ENCODE measurements at places on chromosomes 2 and 18. TPM values are rescaled to one million over a fixed set of nuclear protein-coding genes. Genes with fewer than 3 reads are reported as not detected.

GRCh38 chr18:68275616-68276015, 439.3 kb downstream of the TMX3 start:
- no peak for DNase-seq

GRCh38 chr2:72095364-72095763, 52.3 kb downstream of the CYP26B1 start:
- no peak for DNase-seq

DNA sequence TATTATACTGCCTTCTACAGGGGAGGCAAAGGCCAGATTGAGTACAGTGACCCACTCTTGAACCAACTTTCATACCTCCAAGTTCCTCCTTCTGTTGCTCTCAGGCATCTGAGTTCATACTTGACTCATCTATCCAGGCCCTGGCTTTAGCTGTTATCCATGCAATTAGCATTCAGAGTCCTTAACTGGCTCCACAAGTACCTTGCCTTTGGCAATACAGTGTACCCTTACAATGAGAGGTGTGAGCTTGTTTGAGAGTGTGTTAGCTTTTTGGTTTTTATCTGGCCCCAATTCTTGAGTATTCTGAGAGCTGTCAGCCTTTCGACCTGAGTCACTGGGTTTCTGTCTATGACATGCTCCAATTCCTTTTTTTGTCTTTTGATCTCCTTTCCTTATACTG, 60.2 kb downstream of the EHD3 start:
- DNase-seq, result no peak

- DNase-seq, result no peak
Measured at GRCh38 chr2:74617122-74617521, 31.0 kb downstream of the M1AP start.

DNA sequence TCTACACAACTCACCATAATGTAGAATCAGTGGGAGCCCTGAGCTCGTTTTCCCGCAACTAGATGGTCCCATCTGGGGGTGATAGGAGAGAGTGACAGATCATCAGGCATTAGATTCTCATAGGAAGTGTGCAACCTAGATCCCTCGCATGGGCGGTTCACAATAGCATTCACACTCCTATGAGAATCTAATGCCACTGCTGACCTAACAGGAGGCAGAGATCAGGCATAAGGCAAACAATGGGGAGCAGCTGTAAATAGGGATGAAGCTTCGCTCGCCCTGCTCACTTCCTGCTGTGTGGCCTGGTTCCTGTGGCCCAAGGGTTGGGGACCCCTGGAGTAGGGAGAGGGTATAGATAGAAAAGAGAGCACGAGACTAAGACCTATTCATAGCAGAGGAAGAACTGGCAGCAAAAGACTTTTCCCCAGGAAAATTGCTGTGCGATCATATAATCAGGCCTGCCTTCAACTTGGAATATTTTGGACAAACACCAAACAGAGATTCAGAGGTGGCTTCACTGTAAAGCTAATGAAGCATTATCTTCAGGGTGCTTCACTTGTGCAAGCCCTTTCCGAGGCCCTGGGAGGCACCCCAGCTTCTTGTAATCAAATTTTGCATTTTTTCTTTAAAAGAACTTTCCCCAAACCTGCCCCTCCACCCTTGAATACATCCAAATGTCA, 29.0 kb upstream of the ATL2 start:
- no peak for DNase-seq

DNA sequence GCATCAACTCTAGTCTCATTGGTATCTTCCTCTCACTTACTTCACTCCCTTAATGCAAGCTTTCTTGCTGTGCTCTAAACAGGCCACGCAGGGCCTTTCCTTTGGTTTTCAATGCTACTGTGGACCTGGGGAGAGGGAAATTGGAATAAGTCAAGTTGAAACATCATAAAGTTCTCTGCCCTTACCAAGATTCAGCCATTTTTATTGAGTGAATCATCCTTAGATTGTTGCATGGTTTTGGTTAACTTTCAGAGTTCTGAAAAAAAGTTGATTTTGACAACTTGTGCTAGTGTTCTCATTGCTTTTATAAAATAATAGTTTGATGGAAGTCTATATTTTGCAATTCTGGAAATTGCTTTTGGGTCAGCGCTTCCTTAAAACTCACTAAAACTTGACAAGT, 852.8 kb upstream of the ACVR2A start:
- no peak for DNase-seq

- DNase-seq, result no peak
Measured at GRCh38 chr2:9021563-9022211, 18.2 kb upstream of the MBOAT2 start.

The TCF23 gene
- total RNA-seq, result 0.13 TPM

The ANKRD30B gene
- total RNA-seq, result not detected

Measured in upper lobe of left lung (tissue), 6 donors.